ENCODE measurements at places on chromosomes 6 and 20.

DNA sequence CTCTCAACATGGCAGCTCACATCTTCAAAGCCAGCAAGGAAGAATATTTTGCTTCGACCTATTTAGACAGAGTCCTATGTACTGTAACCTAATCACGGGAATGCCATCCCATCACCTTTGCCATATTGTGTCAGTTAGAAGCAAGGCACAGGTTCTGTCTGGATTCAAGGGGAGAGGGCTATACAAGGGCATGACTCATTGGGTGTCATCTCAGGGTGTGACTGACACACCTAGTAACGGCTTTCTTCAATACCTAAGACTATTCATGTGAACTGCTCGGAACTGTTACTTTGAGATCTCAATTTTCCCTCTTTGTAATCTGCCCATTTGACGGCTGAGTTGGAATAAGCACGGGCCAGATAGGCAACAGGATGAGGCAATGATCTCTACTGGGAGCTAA, 135.6 kb upstream of the HDGFL1 start:
- no peak for DNase-seq

DNA sequence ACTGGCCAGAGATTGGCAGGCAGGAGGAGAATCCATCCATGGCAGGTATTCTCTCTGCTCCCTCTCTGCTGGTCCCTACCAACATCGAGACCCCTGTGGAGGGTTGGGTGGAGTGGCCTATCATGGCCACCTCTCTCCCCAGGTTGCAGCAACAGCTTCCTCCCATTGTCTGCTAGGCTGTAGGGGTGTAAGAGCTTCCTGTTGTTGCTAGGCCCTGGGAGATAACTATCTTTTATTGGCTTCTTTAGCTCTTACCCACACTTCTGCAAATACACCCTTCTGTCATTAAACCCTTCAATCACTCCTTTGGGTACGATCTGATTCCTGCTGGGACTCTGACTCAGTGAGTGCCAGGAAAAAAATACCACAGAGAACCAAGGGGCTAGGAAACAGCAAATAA, 66.6 kb upstream of the FAM184A start:
- DNase-seq = no peak

GRCh38 chr20:47551222-47551621, 49.5 kb downstream of the NCOA3 start:
- DNase-seq = no peak

DNA sequence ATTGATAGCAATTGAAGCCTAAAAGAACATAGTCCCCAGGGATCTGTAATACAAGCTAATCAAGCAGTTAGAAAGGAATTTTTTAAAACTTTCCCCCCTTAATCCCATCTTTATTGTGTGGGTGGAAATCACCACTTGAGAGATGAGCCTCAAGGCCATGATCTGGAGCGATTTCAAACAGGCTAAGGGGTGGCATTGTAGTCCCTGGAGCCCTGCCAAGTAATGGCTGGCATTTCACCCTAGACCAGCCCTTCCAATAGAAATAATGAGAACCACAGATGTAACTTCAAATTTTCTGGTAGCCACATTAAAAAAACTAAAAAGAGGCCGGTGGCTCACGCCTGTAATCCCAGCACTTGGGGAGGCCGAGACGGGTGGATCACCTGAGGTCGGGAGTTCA, 46.9 kb downstream of the PRDM1 start:
- no peak for DNase-seq

DNA sequence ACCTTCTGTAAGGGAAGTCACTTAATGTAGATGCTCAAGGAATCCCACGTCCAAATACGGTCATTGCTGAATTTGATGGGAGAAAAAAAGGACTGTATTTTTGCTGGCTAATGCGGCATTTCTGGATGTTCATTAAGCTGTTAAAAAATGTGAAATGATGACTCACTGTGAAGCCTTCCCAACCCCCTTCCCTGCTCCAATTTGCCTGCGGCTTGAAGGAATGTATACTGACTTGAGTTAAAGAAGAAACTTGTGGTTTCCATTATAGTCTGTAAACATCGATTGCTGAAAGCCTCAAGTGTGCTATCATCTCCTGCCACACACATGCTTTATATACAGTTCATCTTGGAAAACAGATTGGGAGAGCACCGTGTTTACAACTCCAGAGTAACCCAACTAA, 249.1 kb upstream of the JAG1 start:
- peak; percentile 75 for DNase-seq

DNA sequence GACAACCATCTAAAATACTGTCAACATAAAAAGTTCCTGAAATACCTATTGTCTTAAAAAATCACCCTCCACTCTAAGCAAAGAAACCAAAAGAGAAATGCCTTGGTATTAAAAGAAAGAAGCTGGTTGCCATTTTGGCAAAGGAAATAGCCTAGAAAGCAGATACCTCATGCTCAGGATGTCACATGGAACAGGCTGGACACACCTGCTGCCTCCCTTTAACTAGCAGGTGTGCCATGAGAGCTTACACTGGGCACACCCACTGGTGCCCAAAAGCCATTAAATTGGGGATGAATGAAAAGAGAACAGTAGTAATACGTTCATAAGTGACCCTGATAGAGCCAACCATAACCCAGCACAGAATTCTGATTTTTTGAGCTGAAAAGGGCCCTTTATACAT, 1.5 kb downstream of the SLC23A2 start:
- DNase-seq = no peak

DNA sequence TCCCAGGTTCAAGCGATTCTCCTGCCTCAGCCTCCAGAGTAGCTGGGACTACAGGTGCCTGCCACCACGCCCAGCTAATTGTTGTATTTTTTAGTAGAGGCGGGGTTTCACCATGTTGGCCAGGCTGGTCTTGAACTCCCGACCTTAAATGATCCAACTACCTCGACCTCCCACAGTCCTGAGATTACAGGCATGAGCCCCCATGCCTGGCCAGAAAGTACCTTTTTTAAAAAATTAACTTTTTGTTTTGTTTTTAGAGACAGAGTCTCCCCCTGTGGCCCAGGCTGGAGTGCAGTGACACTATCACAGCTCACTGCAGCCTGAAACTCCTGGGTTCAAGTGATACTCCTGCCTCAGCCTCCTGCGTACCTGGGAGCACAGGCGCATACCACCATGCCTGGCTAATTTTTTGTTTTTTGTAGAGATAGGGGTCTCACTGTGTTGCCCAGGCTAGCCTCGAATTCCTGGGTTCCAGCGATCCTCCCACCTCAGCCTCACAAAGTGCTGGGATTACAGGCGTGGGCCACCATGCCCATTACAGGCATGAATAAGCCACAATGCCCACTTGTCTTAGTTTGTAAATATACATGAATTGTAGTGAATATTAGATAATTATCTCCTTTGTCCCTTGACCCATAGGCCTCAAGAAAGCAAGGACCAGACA, 17.4 kb upstream of the EEF1A1 start:
- DNase-seq = no peak

DNA sequence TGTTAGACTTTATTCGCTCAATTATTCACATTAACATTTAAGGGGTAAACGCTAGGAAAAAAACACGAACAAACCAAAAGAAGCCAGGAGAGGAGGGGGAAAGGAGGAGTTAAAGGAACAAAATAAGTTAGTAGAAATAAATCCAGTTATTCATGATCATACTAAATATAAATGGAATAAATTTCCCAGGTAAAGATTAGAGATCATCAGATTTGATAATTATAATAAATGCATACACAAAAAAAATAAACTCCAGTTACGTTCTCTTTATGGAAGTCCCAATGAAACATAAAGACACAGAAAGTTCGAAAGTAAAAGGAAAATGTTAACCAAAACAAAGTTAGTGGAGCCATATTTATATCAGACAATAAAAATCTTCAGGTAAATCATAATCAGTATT, 568.7 kb upstream of the NOX3 start:
- no peak for DNase-seq

- peak; percentile 20 for DNase-seq
These were observed 173.4 kb downstream of the SLC16A10 start for GRCh38 chr6:111260570-111261298.

GRCh38 chr6:3242768-3243167, 15.3 kb upstream of the TUBB2B start:
- no peak for DNase-seq

- DNase-seq = no peak
These were observed 21.0 kb downstream of the XRN2 start for GRCh38 chr20:21324126-21324525.

Data from COLO829 (cell line).